ENCODE measurements at places on chromosomes 1 and 21.
A peak's percentile ranks its signal among the peaks of the same experiment; 100 is the strongest.

GRCh38 chr1:218964471-218965185 is 209.1 kb upstream of the LYPLAL1 start:
- no peak for DNase-seq

DNA sequence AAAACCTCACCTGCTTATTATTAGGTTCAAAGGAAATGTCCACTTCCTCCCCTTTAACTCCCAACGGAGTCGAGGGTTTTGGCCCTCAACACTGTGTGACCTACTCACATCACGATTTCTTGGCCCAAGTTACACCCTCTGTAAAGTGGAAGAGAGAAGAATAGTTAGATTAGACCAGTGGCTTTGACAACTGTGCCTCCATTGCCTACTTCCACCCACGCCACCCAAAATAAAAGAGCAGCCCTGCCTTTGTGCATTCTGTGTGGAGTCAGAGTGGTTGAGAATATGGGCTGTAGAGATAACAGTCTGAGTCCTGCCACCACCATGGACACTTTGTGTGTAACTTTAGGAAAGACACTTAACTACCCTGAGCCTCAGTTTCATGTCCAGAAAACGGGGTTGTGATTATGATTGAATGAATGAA is 4.1 kb upstream of the HDGF start:
- DNase-seq, result no peak

GRCh38 chr1:86421601-86422280 is 2.2 kb upstream of the CLCA2 start:
- DNase-seq, result no peak

- DNase-seq, result peak; percentile 54
These were observed 1099.5 kb downstream of the PLA2G4A start for GRCh38 chr1:187928288-187928687.

- no peak for DNase-seq
These were observed 117.5 kb downstream of the MACF1 start for GRCh38 chr1:39321979-39322378.

- no peak for DNase-seq
These were observed 487.6 kb upstream of the CAMK1G start for GRCh38 chr1:209095627-209096595.

GRCh38 chr1:12574757-12575139 is 43.3 kb downstream of the DHRS3 start:
- DNase-seq, result no peak

GRCh38 chr1:100506217-100506616 is 31.7 kb upstream of the GPR88 start:
- no peak for DNase-seq

GRCh38 chr1:206068314-206068713 is 15.3 kb downstream of the RHEX start:
- no peak for DNase-seq

DNA sequence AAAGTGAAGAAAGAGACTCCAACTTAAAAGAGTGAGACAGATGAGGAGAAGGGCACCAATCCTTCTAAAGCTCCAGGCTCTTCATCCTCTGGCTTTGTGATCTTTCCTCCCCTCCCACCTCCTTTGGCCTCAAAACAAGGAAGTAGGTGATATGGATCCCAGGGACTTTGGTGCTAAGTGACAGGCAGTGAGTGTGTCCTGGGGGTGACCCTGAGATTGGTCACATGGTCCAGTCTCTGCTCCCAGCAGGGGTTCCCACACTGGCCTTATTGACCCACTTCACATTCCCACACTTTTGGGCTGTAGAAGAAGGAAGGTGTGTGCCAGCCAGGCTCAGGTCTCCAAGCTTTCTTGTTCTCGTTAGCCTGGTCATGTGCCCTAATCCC is 401.2 kb upstream of the PROX1 start:
- DNase-seq, result no peak

- DNase-seq, result peak; percentile 40
These were observed 49.9 kb upstream of the GUCA2A start for GRCh38 chr1:42214447-42214871.

GRCh38 chr1:110425612-110426152 is 18.2 kb upstream of the LAMTOR5 start:
- no peak for DNase-seq

- DNase-seq, result no peak
These were observed 189.6 kb upstream of the ZRANB2 start for GRCh38 chr1:71270394-71270915.

DNA sequence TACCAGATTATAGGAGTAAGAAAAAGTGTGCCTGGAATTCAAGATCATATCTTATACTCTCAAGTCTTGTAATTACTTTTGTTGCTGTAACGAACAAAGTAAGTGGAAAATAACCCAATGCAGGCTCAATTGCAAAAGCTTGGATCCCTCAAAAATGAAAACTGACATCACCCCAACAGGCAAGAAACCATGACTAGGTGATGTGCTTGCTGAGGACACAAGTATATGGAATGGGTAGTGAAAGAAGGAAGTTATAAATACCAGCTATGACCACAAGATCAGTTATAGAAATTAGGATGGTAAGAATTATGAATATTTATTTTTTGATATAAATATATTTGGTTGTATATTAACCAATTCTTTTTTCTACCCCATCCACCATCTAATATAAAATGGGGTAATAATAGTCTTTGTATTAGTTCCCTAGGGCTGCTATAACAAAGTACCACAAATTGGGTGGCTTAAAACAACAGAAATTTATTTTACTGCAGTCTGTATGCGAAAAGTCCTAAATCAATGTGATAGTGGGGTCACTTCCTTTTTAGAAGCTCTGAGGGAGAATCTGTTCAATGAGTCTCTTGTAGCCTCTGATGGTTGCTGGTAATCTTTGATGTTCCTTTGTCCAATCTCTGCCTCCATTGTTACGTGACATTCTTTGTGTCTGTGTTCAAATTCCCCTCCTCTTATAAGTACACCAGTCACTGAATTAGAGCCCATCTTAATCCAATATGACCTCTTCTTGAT is 45.0 kb downstream of the DUSP10 start:
- no peak for DNase-seq

GRCh38 chr1:55718758-55719671 is 503.9 kb upstream of the USP24 start:
- DNase-seq, result peak; percentile 27

- DNase-seq, result no peak
These were observed 303.8 kb downstream of the DISC1 start for GRCh38 chr1:231930257-231930947.

GRCh38 chr1:216779686-216780085 is 56.5 kb upstream of the ESRRG start:
- DNase-seq, result no peak

DNA sequence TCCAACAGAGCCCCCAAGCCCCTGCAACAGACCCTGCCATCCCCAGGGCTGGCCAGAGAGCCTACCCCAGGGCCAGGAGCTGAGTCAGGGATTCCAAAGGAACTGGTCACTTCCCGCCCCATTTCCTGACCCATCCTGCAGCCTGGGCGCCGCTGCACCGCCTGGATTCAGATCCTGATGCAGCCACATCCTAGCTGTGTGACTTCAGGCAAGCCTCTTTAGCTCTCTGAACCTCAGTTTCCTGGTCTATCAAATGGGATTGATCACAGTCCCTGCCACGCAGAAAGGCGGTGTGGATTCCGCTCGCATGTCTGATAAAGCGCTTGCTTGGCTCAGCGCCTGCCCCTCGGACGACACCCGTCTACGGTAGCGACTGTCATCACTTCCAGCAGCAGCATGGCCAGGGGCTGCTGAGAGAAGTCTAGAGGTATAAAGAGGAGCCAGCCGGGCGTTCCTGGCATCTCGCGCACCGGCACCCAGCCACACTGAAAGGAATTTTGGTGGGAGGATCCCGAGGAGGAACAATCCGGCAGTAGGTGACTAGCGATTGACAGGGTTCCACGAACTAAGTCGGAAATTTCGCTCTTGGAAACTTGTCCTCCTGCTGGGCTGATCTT is 10.1 kb downstream of the EPHA2 start:
- DNase-seq, result peak; percentile 84

- no peak for DNase-seq
These were observed 109.7 kb upstream of the ZBTB40 start for GRCh38 chr1:22341791-22342605.

All from stomach (tissue), 19 donors.